ENCODE measurements at places on chromosomes 7 and 10. TPM values are rescaled to one million over a fixed set of nuclear protein-coding genes. Genes with fewer than 3 reads are reported as not detected.

CYP2C8 gene
- total RNA-seq, result 0.46 TPM

TMEM270 gene
- total RNA-seq, result not detected

CSGALNACT2 gene
- total RNA-seq, result 5.1 TPM

MEST gene
- total RNA-seq, result 143 TPM

SFRP5 gene
- 2.4 TPM for total RNA-seq

LRRC17 gene
- 1.6 TPM for total RNA-seq

MYOZ1 gene
- 4.4 TPM for total RNA-seq

GRCh38 chr7:135842446-135843179 lies 94.0 kb upstream of the FAM180A start:
- H3K4me3 ChIP-seq, result no peak overlapping the region
- H3K36me3 ChIP-seq, result no peaks in the 10 kb centered on the region
- H3K27ac ChIP-seq, result no peak overlapping the region
- no peak for DNase-seq
- peaks cover 4% of the 10 kb centered on the region for H3K4me1 ChIP-seq

GRCh38 chr7:88357294-88357693 lies 50.6 kb upstream of the STEAP4 start:
- no peak overlapping the region for H3K27ac ChIP-seq
- no peaks in the 10 kb centered on the region for H3K36me3 ChIP-seq

DNA sequence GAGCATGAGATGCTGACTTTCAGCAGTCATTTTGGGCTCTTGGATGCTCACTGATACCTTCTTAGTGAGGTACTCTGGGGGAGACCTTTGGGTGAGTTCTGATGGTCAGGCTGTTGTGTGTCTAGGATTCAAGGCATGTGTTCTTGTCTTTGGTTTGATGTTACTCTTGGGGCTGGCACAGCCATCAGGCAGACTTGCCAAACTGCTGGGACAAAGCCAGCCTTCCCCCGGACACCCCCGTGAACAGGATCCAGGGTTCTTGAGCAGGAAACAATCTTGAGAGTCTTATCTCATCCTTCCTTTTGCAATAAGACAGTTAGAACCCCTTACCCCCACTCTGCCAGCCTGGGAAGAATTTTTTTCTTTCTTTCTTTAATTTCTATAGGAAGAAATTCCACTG lies 42.2 kb downstream of the SUFU start:
- peaks cover 7% of the 10 kb centered on the region for H3K36me3 ChIP-seq
- H3K4me1 ChIP-seq, result no peaks in the 10 kb centered on the region
- H3K27ac ChIP-seq, result no peak overlapping the region
- no peak overlapping the region for H3K4me3 ChIP-seq
- H3K27me3 ChIP-seq, result no peaks in the 10 kb centered on the region

- no peaks in the 10 kb centered on the region for H3K27me3 ChIP-seq
- H3K27ac ChIP-seq, result no peak overlapping the region
- no peak overlapping the region for H3K4me3 ChIP-seq
- peaks cover 40% of the 10 kb centered on the region for H3K4me1 ChIP-seq
These were observed 53.7 kb downstream of the HIBADH start for GRCh38 chr7:27608776-27609495.

GRCh38 chr7:32887395-32887794 lies 4.2 kb downstream of the KBTBD2 start:
- no peak overlapping the region for H3K27ac ChIP-seq
- H3K36me3 ChIP-seq, result no peaks in the 10 kb centered on the region
- no peaks in the 10 kb centered on the region for H3K27me3 ChIP-seq
- peaks cover 28% of the 10 kb centered on the region for H3K4me1 ChIP-seq
- no peak for DNase-seq

- H3K4me3 ChIP-seq, result peak overlapping the region; percentile 96
- H3K36me3 ChIP-seq, result peaks cover 12% of the 10 kb centered on the region
- H3K27ac ChIP-seq, result peak overlapping the region; percentile 36
- peaks cover 13% of the 10 kb centered on the region for H3K27me3 ChIP-seq
These were observed 1.2 kb downstream of the ZNF212 start for GRCh38 chr7:149240637-149241036.

DNA sequence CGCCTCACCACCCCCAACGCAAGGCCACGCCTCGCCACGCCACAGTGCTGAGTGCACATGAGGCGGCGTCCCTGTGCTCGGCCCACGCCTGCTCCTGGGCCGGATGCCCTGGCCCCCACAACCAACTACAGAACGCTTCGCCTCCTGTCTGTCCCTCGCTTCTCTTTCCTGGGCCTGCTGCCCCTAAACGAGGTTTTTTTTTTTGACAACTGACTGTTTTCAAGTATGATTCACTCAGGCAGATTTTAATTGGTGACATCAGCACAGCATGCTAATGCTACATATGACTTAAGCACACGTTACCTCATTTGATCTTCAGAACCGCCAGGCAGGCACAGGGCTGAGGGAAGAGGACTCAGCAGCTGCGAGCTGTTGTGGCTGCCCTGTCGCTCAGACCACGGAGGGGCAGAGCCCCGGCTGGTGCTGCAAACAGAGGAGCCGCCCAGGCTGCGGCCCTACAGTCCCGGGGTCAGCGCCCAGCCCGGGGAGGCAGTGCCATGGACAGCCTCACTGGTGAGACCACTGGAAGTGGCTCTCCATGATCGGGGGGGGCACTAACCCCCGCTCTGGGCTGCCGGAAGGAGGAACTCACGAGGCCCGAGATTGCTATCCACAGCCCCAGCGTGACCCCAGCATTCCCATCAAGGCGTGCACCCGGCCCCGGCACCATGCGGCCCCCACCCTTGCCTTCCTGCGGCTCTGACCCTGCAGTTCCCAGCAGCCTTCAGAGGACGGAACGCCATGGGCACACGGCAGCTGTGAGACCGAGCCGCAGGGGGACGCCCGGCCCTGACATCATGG lies 212.8 kb downstream of the MAD1L1 start:
- peaks cover 5% of the 10 kb centered on the region for H3K36me3 ChIP-seq
- peaks cover 4% of the 10 kb centered on the region for H3K4me1 ChIP-seq
- peak overlapping the region; percentile 63 for H3K27ac ChIP-seq
- H3K4me3 ChIP-seq, result no peak overlapping the region

DNA sequence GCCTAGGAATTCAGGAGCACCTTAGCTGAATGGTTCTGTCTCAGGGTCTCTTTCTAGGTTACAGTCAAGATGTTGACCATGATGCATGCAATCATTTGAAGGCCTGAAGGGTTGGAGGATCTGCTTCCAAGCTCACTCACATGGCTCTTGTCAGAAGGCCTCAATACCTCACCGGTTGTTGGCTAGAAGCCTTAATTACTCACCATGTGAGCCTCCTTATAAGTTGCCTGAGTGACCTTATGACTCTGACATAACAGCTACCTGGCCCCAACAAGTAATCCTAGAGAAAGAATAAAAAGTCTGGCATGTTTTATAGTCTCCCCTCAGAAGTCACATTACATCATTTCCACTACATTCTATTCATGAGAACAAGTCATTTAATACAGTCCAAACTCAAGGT lies 3.4 kb upstream of the C1GALT1 start:
- no peak for DNase-seq
- peaks cover 48% of the 10 kb centered on the region for H3K4me1 ChIP-seq
- no peaks in the 10 kb centered on the region for H3K27me3 ChIP-seq
- peaks cover 5% of the 10 kb centered on the region for H3K36me3 ChIP-seq

- no peak overlapping the region for H3K4me3 ChIP-seq
- H3K4me1 ChIP-seq, result peaks cover 50% of the 10 kb centered on the region
- H3K36me3 ChIP-seq, result no peaks in the 10 kb centered on the region
- peak overlapping the region; percentile 86 for H3K27ac ChIP-seq
- no peaks in the 10 kb centered on the region for H3K27me3 ChIP-seq
These were observed 174.9 kb upstream of the HPS1 start for GRCh38 chr10:98621630-98622029.

- H3K4me1 ChIP-seq, result peaks cover 12% of the 10 kb centered on the region
- no peak for DNase-seq
- H3K36me3 ChIP-seq, result no peaks in the 10 kb centered on the region
- no peaks in the 10 kb centered on the region for H3K27me3 ChIP-seq
- no peak overlapping the region for H3K4me3 ChIP-seq
- H3K27ac ChIP-seq, result no peak overlapping the region
These were observed 458.8 kb upstream of the SORCS1 start for GRCh38 chr10:107623292-107623691.

GRCh38 chr10:129712000-129712399 lies 245.0 kb downstream of the MGMT start:
- H3K4me3 ChIP-seq, result no peak overlapping the region
- H3K36me3 ChIP-seq, result no peaks in the 10 kb centered on the region

DNA sequence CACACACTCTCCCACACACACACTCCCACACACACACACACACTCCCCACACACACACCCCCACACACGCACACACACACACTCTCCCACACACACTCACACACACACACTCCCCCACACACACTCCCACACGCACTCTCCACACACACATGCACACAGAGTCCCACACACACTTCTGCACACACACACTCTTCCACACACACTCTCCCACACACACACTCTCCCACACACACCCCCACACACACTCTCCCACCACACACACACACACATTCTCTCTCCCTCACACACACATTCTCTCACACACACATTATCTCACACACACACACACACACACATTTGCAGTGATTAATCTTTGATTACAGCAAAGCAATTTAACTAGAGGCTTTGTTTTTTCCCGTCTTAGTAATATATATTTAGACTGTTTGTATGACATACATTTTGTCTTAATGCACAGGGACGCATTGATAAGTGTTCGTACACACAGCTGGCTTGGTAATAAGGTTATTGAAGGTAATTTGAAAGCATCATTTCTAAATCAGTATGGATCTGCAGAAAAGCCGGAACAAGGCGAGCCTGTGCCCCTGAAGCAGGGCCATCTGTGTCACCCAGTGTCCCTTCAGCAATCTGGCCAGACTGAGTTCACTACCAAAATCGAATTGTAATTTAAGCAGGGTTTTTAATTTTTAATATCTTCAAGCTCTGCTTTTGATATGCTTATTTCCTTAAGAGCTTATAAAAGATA lies 69.9 kb upstream of the SH2B2 start:
- H3K4me3 ChIP-seq, result no peak overlapping the region
- H3K4me1 ChIP-seq, result no peaks in the 10 kb centered on the region
- H3K36me3 ChIP-seq, result peaks cover 27% of the 10 kb centered on the region
- H3K27ac ChIP-seq, result no peak overlapping the region
- no peak for DNase-seq
- no peaks in the 10 kb centered on the region for H3K27me3 ChIP-seq

- peak overlapping the region; percentile 84 for H3K4me3 ChIP-seq
- no peak overlapping the region for H3K27ac ChIP-seq
- peaks cover 12% of the 10 kb centered on the region for H3K4me1 ChIP-seq
- peaks cover 29% of the 10 kb centered on the region for H3K36me3 ChIP-seq
- peaks cover 29% of the 10 kb centered on the region for H3K27me3 ChIP-seq
These were observed 1.6 kb downstream of the ZNF746 start for GRCh38 chr7:149495785-149496641.

DNA sequence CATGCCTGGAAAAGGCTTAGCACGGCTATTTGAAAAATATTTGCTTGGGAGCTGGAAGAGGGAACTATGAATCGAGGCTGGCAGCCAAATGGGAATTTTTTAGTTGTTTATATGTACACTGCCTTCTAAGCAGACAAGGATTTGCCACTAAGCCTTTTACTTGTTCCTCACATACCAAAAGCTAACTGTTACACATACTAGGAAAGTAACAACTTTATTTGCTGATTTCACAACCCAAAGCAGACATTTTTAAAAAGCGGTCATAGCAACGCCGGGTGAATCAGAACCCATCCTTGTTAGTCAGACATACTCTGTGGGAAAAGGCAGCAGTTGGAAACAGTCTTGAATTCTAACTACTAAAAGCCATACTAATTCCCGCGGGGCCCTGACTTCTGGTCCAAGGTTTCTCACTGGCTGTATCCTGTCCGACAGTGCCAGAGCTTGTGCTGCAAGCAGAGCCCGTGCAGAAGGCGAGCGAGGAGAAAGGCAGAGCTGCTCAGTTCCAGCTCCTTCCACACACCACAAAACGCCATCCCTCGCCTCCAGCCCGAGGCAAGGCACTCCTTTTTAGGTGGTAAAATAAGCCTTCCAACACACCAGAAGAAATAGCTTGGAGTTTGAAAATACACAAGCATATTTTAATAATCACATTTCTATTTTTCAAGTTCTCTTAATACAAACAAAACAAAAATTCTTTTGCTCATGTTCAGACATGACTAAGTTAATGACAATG lies 89.2 kb downstream of the RNF216 start:
- no peak for DNase-seq
- no peaks in the 10 kb centered on the region for H3K36me3 ChIP-seq
- no peak overlapping the region for H3K27ac ChIP-seq
- H3K4me3 ChIP-seq, result no peak overlapping the region
- H3K27me3 ChIP-seq, result no peaks in the 10 kb centered on the region
- peaks cover 14% of the 10 kb centered on the region for H3K4me1 ChIP-seq

DNA sequence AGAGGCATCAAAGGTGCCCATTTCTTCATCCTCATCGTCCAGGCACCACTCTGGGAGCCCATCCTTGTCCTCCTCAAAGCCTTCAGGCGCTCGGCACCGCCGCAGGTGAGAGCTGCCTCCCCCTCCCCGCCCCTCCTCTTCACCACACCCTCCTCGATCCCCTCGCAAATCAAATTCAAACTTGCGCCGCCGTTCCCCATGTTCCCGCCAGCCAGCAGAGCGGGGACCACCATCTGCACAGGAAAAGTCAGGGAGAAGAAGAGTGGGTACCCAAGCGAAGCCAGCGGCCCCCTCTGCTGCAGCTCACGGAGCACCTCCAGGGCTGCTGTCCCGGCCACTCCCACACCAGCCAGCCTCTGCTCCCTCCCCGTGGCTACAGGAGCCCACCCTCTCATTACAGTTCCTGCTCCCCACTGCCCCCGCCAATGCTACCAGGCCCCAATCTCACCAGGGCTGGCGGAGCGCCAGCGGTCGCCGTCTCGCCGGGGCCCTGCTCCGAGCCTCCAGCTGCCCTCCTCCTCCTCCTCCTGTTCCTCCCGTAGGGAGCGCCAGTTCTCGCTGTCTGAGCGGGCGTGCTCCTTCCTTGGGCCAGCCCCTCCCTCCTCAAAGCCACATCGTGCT lies 7.7 kb downstream of the GIGYF1 start:
- no peaks in the 10 kb centered on the region for H3K27me3 ChIP-seq
- H3K4me3 ChIP-seq, result no peak overlapping the region
- DNase-seq, result no peak
- no peak overlapping the region for H3K27ac ChIP-seq
- peaks cover 27% of the 10 kb centered on the region for H3K36me3 ChIP-seq

DNA sequence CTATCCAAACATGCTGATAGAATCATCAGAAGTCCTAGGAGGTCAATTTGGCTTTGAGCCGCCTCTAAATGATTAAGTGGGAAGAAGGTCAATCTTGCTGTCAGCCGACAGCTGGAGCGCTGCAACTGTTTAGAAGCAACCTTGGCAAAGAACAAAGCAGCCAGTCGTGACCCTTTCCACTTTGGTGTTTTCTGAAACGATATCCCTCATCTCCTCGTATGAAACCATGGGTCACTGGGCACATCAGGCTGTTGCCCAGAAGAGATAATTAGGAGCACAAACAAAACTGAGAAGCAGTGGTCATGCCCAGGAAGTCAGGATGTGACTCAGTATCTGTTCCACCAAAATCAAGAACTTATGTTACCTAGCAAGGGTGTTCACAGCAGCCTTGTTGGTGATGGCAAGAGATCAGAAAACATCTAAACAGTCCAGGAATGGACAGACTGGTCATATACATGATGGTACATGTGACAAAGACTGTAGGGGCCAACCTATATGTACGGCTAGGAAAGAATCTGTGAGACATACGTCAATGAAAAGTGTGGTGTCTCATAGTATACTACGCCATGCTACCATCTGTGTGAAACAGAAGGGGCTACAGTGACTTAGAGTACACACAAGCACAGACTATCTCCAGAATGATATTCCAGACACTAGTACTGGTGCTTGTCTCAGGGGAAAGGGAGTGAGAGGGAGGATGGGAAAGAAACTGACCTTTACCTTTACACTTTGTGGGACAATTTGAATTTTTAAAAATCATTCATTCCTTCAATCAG lies 22.4 kb downstream of the STN1 start:
- H3K36me3 ChIP-seq, result peaks cover 10% of the 10 kb centered on the region
- H3K4me1 ChIP-seq, result peaks cover 4% of the 10 kb centered on the region
- H3K27ac ChIP-seq, result no peak overlapping the region

All from WTC11 (cell line).